A549 (cell line): ENCODE measurements at places on chromosomes 2 and 18.

DNA sequence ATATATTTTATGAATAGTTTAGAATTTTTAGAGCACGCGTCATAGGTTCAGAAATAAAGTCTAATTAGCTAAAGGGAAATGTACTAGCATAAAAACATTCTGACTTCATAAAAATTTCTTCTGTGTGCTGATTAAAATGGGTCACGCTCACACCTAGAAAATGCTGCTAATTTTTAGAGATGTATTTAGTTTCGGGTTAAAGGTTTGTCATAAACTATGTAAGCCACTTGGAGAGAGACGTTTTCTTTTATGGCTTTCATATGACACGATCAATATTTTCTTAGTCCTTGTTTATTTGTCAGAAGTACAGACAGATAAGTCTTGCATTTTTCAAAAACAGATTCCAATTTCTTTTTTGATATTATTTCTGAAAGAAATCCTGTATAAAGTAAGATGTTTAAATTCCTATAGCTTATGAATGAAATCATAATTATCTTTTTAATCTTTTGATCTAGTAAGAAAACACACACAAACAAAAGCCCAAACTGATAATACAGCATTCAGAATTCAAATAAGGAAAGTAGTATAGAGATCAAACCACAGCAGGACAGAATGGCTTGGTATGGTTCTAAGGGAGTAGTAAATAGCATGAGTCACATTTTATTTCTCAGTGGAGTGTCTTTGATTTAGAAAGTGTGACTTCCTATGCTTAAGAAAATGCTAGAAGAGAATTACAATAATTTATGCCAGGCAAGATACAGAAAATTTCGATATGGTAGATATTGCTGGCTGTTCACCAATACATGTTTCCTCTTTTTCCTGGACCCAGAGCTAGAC is 236.6 kb downstream of the GPD2 start:
- no peak for DNase-seq

DNA sequence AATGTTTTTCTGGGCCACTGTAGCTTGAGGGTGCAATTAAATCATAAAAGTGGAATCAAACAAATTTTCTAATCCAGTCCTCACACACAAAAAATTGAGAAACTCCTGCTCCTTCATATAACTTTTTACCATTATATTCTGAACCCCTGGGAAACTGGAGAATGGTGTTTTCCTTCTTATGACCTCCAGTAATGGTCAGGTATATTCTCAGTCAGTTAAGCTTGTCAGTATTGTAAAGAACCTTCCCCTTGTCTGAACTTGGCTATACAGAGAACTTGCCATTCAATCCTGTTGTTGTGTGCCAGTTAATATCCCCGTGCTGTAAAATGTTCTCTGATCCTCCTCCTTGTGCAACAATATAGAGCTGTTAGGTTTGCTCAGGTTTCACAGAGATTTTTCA is 39.5 kb downstream of the ZNF804A start:
- no peak for DNase-seq

DNA sequence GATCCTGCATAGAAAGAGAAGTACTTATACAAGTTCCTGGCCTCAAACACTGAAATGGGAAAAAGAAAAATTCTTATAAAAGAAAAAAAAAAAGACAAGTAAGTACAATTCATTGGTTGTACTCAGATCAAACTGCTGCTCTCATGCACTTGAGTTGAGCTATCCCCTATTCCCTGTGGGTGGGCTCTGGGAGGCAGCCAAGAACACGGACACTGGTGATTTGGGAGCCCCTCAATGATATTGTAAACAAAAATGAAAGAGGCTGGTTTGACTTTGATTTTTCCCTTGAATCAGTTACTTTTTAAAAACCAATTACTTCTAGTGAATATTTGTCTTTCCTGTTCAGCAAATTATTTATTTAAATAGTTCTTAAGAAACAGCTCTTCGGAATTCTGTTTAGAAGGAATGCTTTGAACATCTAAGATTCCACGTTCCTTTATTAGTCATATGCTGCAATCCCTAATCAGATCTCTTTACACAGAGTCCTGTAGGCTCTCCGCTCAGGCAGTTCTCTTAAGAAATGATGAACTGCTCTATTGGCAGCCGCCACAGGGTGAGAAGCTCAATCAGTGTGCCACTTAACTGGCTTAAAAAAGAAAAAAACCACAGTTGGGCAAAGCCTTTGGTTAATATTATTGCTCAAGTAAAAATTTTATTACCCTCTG is 225.1 kb downstream of the TMEM182 start:
- no peak for DNase-seq

DNA sequence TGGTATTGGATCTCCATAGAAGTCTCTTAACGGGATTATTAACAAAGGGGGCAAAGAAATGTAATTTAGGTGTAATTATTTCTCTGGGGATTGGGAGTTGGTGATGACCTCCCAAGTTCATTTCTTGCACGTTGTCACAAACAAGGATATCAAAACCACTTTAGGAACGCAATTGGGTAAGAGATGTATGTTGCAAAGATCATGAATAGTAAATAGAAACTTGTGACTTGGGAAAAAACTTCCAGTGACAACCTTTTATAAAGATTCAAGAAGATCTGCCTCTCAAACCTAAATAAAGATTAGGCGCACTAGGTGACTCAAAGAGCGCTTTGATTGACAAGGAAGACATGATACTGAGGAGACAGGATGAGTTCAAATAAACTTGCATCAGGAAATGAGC is 127.8 kb upstream of the TRIB2 start:
- no peak for DNase-seq

GRCh38 chr18:33761363-33761762 is 183.3 kb downstream of the ASXL3 start:
- DNase-seq, result no peak

- no peak for DNase-seq
Measured at GRCh38 chr2:88733155-88733902, 41.9 kb downstream of the RPIA start.

- DNase-seq, result no peak
Measured at GRCh38 chr2:28588292-28588670, 92.4 kb downstream of the PLB1 start.

DNA sequence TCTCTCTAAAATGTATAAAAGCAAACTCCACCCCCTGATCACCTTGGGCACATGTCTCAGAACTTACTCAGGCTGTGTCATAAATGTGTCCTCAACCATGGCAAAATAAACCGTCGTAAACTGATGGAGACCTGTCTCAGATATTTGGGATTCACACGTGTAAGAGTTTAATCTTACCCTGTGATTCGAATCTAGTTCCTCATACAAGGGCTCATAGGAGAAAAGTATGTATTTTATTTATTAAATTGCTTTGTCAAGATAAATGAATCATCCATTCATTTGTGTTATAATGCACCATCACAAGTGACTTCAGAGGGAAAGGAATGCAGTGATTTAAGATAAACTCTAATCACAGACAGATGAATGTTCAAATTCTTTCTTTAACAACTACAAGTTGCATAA is 712.5 kb upstream of the LRATD1 start:
- DNase-seq, result no peak

DNA sequence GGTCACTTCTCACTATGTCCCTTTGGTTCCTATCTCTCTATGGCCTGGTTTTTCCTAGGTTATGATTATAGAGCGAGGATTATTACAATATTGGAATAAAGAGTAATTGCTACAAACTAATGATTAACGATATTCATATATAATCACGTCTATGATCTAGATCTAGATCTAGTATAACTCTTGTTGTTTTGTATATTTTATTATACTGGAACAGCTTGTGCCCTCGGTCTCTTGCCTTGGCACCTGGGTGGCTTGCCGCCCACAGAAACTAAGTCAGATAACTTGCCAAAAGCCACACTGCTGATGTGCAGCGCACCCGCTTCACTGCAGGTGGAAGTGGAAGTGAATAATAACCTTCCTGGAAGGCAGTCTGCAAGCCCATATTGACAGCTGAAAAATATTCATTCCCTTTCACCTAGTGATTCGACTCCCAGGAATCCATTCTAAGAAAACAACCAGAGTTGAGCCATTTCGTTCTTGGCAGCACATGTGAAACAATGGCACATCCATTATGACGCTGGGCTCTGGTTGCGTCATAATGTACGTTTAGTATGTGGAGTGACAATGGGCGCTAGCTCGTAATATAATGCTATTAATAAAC is 725 bp upstream of the ANKRD53 start:
- no peak for DNase-seq

- DNase-seq, result no peak
Measured at GRCh38 chr18:78975699-78976335, 3.8 kb upstream of the SALL3 start.

DNA sequence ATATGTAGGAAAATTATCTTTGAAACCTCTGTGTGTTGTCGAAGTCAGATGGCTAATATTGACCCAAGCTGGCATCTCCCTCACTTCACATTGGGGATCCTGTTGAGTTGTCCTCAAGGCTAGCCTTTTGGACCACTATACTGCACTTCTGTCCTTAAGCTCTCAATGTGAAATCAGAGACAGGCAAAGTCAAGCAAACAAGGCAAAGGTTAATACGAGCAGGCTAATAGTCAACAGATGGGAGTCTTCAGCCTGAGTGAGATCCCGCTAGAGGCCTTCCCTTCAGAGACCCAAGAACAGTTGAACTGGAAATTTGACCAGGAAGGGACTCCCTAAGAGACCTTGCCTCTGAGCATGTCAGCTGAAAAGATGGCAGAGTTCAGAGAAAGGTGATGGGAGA is 475.4 kb downstream of the PARD3B start:
- DNase-seq, result no peak

DNA sequence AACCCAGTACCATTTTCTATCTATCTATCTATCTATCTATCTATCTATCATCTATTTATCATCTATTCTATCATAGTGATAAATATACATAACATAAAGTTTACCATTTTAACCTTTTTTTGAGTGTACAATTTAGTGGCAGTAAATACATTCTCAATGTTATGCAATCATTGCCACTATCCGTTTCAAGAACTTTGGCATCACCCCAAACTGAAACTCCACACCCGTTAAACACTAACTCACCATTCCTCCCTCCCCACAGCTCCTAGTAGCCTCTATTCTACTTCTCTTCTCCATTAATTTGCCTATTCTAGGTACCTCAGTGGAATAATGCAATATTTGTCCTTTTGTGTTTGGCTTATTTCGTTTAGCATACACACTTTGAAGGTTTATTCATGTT is 82.5 kb upstream of the KCNE4 start:
- DNase-seq, result no peak

GRCh38 chr2:75140288-75140687 is 59.0 kb downstream of the TACR1 start:
- DNase-seq, result no peak

DNA sequence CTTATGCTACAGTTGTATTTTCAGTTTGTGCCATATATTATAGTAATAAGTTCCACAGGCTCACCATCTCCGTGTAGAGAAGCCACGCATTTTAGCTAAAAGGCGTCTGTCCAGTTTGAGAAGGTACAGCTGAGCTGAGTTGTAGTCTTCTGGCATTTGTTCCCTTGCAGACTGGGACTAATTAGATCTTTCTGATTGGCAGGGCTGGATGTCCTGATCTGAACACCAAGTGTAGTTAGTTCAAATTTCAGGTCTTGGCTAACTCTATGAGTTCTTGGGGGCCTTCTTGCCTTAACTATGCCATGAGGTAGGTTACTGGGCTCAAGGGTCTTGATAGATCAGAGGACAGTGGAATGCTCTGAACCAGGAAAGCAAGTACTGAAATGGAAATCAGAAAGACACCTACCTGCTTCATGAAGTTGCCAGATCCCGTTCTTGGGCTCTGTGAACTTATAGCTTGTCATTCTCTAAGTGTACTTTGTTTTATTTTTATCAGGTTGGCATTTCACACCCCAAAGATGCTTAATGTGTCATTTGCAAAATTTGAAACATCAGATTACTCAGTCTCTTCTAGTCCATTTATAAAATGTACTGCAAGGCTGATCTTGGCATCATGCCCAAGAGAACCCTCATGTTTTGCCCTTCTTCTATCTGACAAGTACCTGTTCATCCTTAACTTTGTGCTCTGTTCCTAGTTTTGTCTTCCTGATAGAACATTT is 93.7 kb downstream of the PLCL1 start:
- DNase-seq, result no peak

DNA sequence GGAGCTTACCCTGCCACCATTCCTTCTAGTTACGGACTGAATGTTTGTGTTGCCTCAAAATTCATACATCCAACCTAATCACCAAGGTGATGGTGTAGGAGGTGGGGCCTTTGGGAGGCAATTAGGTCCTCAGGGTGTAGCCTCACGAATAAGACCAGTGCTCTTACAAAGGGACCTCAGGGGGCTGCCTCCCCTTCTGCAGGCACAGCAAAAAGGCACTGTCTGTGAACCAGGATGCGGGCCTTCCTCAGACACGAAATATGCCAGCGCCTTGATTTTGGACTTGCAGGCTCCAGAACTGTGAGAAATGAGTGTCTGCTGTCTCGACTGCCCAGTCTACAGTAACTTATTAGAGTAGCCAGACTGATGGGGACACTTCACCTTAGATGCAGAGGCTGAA is 150.4 kb upstream of the HDAC4 start:
- DNase-seq, result no peak

- DNase-seq, result no peak
Measured at GRCh38 chr2:98538280-98539041, 69.9 kb downstream of the COA5 start.

- no peak for DNase-seq
Measured at GRCh38 chr2:19355416-19355821, 3.0 kb downstream of the OSR1 start.

- DNase-seq, result no peak
Measured at GRCh38 chr2:239346676-239347075, 54.1 kb downstream of the HDAC4 start.

- peak; percentile 30 for DNase-seq
Measured at GRCh38 chr2:127857265-127857808, 618 bp downstream of the POLR2D start.

DNA sequence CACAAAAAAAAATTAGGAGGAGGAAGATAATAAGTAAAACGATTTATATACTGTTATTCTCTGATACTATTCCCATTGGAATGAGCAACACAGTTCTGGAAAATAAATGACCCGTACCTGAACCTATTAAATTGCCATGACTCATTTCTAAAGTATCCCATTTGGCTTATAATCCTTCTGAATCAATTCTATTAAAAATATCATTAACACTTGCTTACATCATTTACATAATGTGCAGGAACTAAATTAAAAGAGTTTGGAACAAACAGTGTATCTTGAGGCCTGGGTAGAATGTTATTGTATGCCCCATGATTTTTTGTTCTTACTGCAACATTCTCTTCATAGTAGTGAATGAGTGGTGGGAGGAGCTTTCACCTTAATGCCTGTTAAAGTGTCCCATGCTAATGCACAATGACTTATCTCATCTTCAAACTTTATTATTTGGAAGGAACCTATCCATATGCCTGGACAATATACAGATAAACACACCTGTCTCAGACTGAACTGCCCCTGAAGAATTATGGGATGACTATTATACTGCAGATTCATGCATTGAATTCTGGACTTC is 549.9 kb upstream of the ACVR2A start:
- no peak for DNase-seq

GRCh38 chr18:41113885-41114482 is 841.0 kb upstream of the PIK3C3 start:
- DNase-seq, result no peak

GRCh38 chr18:9096007-9096371 is 6.5 kb upstream of the NDUFV2 start:
- DNase-seq, result no peak

- no peak for DNase-seq
Measured at GRCh38 chr18:62070302-62070701, 116.6 kb downstream of the PIGN start.

- no peak for DNase-seq
Measured at GRCh38 chr2:232405943-232406510, 617 bp upstream of the ALPG start.
